ENCODE measurements at places on chromosomes 13 and 19.
A peak's percentile ranks its signal among the peaks of the same experiment; 100 is the strongest.

DNA sequence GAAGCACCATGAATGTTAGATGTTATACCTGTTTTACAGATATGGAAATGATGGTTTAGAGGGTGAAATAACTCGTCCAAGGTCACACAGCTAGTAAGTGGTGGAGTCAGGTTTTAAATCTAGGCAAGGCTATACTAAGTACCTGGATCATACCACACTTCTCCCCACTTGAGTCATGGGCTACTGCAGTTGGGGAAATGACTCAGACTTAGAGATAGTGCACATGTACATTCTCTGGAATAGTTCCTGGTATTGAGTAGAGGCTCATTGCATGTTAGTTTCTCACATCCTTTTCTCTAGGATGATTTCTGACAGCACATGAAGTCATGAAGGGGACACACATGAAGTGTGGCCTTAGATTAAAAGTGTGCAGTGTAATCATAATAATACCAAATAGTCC is 76.2 kb upstream of the TNFSF11 start:
- DNase-seq, result no peak

DNA sequence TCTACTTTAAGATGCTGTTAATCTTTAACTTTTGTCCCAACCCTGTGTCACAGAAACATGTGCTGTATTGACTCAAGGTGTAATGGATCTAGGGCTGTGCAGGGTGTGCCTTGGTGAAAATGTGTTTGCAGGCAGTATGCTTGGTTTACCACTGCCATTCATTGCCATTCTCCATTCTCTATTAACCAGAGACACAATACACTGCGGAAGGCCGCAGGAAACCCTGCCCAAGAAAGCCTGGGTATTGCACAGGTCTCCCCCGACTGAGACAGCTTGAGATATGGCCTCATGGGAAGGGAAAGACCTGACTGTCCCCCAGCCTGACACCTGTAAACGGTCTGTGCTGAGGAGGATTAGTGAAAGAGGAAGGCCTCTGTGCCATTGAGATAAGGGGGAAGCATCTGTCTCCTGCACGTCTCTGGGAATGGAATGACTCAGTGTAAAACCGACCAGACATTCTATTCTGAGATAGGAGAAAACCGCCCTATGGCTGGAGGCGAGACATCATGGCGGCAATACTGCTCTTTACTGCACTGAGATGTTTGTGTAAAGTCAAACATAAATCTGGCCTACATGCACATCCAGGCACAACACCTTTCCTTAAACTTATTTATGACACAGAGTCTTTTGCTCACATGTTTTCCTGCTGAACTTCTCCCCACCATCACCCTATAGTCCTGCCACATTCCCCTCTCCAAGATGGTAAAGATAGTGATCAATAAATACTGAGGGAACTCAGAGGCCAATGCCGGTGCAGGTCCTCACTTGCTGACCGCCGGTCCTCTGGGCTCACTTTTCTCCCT is 13.1 kb upstream of the ZNF888 start:
- DNase-seq, result no peak

DNA sequence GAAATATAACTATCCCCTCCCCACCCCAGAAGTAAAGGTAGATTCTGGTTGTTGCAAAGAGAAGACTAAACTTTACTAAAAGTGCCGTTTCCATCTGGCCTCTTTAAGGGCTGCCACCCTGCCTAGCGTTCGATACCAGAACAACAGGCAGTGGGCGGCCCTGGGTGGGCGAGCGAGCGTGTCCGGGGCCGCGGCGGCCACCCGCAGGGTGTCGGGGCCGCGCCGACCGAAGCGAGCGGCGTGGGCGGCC is 2.6 kb downstream of the FGF9 start:
- peak; percentile 33 for DNase-seq

DNA sequence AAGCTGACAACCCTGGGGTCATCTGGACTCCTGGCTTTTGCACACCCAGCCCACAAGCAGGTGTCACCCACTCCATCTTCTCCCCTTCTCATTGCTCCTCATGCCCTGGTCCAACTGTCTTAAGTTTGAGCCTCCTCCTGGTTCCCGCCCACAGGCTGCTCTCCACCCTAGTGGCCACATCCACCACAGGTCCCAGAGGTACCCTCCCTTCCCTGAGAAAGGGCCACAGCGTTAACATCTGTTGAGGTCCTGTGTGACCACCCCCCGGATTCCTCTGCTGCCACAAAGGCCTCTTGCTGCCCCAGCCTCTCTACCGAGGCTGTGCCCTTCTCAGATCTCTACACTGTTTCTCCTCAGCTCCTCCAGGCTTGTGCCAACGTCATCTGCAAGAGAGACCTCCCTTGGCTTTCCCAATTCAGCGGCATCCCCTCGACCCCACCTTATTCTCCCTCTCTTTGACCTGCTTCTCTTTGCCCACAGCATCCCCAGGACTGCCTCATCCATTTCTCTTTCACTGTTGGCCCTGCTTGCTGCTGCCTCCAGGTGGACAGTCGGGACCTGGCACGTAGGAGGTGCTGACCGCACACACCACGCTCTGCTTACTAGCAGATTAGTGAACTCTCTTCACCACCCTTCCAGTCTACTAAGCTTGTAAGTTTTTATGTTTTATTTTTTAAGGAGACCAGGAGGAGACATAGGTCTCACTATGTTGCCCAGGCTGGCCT is 33.3 kb downstream of the SUGP2 start:
- no peak for DNase-seq

DNA sequence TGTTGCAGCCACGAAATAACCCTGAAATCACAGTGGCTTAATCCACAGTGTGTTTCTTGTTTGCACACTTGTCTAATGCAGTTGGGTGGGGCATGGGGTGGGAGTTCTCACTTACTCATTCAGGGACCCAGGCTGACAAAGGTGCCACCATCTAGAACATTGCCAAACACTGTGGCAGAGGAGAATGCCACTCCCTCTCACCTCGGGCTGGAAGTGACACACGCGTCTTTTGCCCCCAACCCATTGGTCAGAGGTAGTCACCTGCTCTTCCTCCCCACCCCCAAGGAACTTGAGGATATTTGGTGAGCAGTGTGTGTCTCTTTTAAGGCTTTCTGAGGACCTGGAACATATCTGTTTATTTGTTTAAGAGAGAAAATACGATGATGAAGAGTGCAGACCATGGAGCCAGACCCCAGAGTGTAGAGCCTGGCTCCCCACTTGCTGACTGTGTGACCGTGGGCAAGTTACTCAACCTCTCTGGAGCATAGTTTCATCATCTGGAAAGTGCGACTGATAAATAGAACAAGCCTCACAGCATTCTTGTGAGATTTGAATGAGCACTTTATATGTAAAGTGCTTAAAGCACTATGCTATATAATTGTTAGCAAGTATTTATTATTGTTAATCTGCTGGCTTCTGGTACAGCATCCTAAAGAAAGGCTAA is 17.4 kb downstream of the GPR183 start:
- DNase-seq, result peak; percentile 37

DNA sequence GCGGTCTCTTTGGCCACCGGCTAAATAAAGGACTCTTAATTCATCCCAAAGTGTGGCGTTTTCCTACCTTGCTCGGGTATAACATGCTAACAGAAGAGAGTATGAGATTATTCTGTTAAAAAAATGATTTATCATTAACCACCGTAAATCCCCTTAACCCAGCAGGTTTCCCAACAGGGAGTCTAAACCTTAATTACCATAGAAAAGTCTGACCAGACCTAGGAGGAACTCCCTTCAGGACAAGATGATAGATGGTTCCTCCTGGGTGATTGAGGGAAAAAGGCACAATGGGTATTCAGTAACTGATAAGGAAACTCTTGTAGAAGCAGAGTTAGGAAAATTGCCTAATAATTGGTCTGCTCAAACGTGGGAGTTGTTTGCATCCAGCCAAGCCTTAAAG is 193.7 kb downstream of the ZNF737 start:
- no peak for DNase-seq

DNA sequence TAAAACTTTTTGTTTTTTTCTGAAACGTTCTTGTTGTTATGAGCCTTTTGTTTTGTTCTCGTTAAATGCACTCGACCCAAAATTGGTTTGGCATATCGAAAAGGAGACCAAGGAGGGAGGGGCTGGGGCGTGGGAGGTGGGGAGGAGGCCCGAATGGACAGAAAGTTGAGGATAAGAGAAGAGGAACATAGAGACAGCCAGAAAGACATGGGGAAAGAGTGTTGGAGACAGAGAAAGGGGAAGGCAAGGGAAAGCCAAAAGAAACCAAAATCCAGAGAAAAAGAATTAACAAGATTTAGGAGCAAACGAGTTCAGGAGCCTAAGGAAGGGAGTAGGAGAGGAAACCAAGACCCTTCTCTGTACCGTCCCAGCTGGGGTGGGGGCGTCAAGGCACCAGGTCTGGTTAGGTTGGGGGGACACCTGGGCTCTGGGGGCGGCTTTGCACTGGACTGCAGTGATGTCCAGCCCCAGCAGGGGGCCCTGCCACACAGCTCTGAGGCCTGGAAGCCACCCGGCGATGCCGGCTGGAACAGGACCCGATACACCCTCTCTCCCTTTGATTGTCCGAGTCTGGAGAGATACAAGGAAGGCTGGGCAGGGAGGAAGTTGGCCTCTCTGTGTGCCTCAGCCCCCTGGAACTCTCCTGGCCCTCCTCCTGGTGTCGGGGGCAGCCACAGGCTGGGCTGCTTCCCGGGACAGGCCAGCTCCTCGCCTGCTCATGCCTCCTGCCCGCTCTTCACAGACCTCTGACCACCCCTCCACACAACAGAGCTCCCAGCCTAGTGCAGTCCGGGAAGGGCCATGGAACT is 11.6 kb upstream of the ASF1B start:
- peak; percentile 37 for DNase-seq

DNA sequence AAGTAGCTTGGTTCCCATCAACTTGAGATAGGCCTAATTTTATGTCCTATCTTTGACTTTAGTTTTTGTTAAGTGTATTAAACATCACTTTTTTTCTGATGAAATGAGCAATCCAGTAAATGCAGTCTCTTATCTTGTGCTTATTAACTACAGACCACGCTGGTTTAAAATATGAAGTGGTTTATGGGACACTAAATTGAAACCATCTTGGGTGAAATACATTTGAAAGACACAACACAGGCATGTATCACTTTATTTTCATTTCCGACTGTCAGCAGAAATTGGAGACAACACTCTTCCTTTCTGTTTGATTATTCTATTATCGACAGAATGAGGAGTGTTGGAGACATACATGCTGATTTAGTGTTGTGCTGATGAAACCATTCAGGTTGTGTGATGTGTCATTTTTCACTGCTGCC is 447.7 kb downstream of the GPC6 start:
- no peak for DNase-seq

DNA sequence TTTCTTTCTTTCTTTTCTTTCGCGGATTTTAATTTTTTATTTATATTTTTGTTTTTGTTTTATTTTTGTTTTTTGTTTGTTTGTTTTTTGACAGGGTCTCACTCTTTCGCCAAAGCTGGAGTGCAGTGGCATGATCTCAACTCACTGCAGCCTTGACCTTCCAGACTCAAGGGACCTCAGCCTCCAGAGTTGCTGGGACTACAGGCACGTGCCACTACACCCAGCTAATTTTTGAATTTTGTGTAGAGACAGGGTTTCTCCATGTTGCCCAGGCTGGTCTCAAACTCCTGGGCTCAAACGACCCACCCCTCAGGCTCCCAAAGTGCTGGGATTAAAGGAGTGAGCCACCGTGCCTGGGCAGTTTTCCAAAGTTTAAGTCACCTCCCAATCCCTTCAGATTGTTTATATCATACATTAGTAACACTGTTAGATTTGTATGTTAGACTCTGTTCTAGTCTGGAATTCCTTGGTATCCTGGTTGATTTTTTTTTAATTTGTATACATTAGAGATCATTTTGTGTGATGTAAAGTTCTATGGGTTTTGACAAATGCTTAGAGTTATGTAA is 597.3 kb downstream of the DCT start:
- no peak for DNase-seq

DNA sequence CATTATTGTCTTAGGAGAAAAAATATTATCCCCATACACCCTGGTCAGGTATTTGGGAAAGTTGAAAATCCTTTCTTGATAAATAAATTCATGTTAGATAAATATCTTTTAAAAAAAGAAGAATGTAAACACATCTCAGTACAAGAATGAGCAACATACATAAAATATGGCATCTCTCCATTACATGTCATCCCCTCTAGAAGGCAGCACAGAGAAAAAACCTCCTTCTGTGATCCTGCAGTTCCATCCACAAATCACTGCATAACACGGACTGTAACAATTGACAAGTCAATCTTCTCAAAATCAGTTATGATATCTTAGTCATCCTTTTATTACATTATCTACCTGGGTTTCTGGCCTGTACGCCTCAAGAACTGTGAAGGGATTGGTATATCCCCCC is 683.9 kb upstream of the KLHL1 start:
- DNase-seq, result no peak

- DNase-seq, result no peak
Observed at GRCh38 chr19:2337329-2337707, 8.8 kb downstream of the SPPL2B start.

GRCh38 chr13:46620029-46620428 is 67.1 kb downstream of the LRCH1 start:
- no peak for DNase-seq

DNA sequence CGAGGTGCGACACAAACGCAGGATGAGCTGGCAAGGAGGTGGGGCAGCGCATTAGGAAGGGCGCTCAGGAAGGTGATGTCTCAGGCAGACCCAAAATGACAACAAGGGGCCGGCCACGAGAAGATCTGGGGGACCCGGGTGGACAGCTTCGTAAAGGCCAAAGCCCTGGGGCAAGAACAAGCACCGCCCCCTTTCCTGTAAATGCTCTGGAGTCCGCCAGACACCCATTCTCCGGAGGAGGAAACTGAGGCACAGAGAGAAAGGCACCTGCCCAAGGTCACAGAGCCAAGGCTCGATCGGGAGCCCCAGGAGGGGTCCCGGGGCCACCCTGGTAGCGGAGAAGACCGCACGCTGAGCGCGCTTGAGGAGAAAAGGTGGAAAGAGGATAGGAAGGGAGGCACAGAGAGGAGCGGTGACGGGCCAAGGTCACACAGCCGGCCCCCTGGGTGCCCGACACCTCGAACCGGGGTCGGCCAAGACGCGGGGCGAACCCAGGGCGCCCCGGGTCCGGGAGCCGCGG is 571 bp downstream of the SAFB2 start:
- peak; percentile 15 for DNase-seq

- DNase-seq, result no peak
Observed at GRCh38 chr13:75231235-75231634, 250.7 kb downstream of the TBC1D4 start.

DNA sequence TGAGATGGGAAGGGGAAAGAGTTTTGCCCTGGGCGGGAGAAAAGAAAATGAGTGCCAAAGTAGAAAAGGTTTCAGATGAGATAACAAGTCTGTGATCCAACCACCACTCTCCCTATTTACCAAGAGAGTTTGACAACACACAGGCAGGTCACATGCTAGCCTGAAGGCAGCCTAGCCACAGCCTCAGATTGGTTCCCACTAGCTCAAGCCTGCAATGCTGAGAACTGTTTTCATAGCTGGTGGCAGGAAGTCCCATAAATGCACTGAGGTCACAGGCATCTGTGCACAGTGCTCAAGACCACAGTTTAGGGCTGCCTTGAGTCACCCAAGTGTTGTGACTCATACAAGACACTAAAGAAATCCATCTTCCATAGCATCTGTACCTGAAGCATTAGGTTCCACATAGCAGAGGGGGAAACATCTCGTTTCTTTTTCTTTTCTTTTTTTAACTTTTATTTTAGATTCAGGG is 18.5 kb upstream of the POP4 start:
- DNase-seq, result peak; percentile 23

- DNase-seq, result no peak
Observed at GRCh38 chr13:30690282-30691188, 44.8 kb upstream of the ALOX5AP start.
